ENCODE measurements at places on chromosomes 3 and 15. TPM values are rescaled to one million over a fixed set of nuclear protein-coding genes. Genes with fewer than 3 reads are reported as not detected.

RNF111 gene
- total RNA-seq, result 24.8 TPM

DNA sequence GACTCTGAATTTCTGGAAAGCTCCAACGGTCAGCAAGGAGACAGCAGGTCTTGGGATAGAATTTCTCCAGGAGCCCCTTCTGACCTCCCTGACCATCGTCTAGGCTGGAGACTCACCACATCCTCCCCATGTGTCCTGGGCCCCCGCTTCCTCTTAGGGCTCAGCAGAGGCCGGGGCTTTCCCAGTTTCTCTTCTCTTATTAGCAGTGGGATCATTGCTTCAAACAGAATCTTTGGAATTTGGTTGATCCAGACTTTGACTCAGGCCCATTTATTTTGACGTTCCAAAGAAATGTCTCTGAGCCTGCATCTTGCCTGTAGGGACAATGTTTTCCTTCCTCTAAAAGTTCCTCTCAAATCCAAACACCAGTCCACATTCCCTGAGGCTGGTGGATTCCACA, 38.4 kb upstream of the SLC6A6 start:
- DNase-seq, result no peak

ACTRT3 gene
- total RNA-seq, result 2.1 TPM

- no peak for DNase-seq
Measured at GRCh38 chr15:86905625-86906256, 826.1 kb downstream of the AGBL1 start.

GRCh38 chr3:182784542-182784941, 8.8 kb upstream of the ATP11B start:
- no peak for DNase-seq

- DNase-seq, result no peak
Measured at GRCh38 chr15:48720646-48721045, 75.1 kb upstream of the FBN1 start.

ATP10A gene
- total RNA-seq, result 2.1 TPM

DNA sequence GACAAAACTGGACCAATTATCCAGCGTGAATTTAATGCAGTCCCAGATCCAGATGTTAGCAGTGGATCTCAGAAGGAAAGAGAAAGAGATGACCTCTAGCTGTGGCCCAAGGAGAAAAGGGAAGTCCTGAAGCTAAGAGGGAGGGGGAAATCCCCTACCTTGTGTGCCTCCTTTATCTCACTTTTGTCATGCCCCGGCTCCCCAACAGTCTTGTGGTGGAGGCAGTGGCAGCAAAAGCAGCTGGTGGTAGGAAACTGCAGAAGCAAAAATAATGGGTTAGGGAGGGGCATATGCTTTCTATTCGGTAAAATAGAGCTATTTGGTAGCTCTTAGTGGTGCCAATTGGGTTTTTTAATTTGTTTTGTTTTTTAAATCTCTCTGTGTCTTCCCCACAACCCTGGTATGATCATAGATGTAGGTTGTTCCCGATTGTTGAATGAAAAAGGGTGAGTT, 56.5 kb downstream of the MCTP2 start:
- DNase-seq, result peak; percentile 30

GRCh38 chr15:89551550-89551949, 23.7 kb upstream of the TICRR start:
- no peak for DNase-seq

FGD5 gene
- 21.2 TPM for total RNA-seq

DNA sequence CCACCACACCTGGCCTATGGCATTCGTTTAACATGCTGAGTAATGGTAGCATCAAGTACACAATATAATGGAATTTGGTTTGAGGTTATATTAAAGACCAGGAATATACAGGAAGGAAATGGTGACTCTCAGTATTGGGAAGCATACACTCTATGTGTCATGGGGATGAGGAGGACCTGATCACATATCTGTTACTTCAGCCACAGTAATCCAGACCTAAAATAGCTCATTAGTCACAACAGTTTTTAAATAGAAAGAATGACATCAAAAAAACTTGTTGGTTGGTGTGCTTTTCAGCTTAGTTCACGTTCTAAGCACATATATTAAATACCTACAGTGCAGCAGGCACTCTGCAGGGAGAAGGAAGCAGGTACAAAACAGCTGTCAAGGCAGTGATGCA, 52.5 kb upstream of the ATP2C1 start:
- no peak for DNase-seq

DNA sequence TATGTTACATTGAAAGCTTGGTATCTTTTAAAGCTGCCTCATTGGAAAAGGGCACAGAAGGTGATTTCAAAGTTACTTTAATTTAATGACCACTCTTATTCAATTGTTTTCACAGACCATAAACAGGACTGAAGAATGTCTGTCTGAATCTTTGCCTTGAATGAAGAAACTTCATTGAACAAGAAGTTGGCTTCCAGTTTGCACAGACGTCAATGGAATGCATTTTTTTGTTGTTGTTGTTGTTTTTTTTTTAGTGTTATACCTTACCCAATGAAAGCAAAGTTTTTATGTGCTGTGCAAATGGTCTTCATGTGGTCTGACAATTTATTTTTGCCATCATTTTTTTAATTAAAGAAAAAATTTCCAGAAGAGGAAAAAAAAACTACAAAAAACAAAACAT, 602.7 kb upstream of the TGFBR2 start:
- DNase-seq, result no peak

All from right cardiac atrium (tissue), 5 donors.